Activated B cell treated with CpG ODN at 0.5 μM for 24 hours (primary cell): ENCODE measurements at places on chromosomes 16 and 17. TPM values are rescaled to one million over a fixed set of nuclear protein-coding genes. Genes with fewer than 3 reads are reported as not detected.

DNA sequence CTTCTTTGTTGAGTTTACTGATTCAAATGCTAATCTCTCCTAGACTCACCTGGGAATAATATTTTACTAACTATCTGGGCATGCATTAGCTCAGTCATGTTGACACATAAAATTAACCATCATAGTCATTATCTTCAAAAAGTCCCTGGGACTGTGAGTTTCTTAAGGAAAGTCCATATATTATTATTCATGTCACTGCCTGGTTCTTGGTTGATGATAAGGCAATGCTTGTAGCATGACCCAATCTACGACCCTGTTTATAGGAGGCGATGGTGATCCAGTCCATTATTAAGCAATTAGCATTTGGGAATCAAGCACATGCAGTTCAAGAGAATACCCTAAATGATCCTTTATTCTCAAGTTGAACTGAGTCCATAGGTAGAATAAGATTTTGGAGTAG is 54.8 kb upstream of the MPHOSPH6 start:
- no peaks in the 10 kb centered on the region for H3K36me3 ChIP-seq
- no peak overlapping the region for H3K27ac ChIP-seq
- no peak for DNase-seq
- peaks cover 10% of the 10 kb centered on the region for H3K27me3 ChIP-seq
- H3K4me3 ChIP-seq = no peak overlapping the region
- H3K4me1 ChIP-seq = no peaks in the 10 kb centered on the region

DNA sequence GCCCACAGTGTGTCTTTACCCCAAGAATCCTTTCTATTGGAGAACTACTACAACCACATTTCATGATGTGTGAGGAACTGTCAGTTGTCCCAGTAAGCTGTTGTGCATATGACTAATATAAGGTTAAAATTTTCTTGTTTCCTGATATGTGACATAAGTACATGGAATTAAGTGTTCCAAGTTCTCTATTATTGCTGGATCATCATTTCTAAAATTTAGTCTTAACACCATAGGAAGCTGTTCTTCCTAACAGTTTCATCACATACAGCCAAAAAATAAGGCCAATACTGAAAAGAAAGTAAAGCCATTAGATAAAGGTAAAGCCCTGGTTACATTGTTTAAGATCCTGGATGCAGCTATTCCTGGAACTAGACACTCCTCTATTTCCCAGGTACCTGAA is 620.9 kb upstream of the CDH8 start:
- H3K4me1 ChIP-seq = no peaks in the 10 kb centered on the region
- H3K27ac ChIP-seq = no peak overlapping the region
- H3K27me3 ChIP-seq = no peaks in the 10 kb centered on the region
- H3K4me3 ChIP-seq = no peak overlapping the region

TBC1D3 gene
- total RNA-seq = 1.8 and 4.2 TPM in 2 replicates

GRCh38 chr17:59067756-59068155 is 38.9 kb downstream of the TRIM37 start:
- no peak overlapping the region for H3K27ac ChIP-seq
- no peak overlapping the region for H3K4me3 ChIP-seq
- no peaks in the 10 kb centered on the region for H3K27me3 ChIP-seq
- no peak for DNase-seq
- H3K4me1 ChIP-seq = no peaks in the 10 kb centered on the region
- peaks cover 68% of the 10 kb centered on the region for H3K36me3 ChIP-seq

GRCh38 chr17:43846221-43846712 is 709 bp upstream of the CD300LG start:
- H3K36me3 ChIP-seq = no peaks in the 10 kb centered on the region
- no peaks in the 10 kb centered on the region for H3K4me1 ChIP-seq
- H3K4me3 ChIP-seq = no peak overlapping the region
- H3K27ac ChIP-seq = no peak overlapping the region

ASPA gene
- not detected in 2 replicates for total RNA-seq

ZACN gene
- 0.34 and 0.67 TPM in 2 replicates for total RNA-seq

- no peak overlapping the region for H3K4me3 ChIP-seq
- no peaks in the 10 kb centered on the region for H3K36me3 ChIP-seq
- no peaks in the 10 kb centered on the region for H3K4me1 ChIP-seq
- H3K27ac ChIP-seq = no peak overlapping the region
- no peaks in the 10 kb centered on the region for H3K27me3 ChIP-seq
- no peak for DNase-seq
These were observed 424.5 kb upstream of the MON1B start for GRCh38 chr16:76766538-76766937.

RNF112 gene
- 0.51 TPM in 1 of 2 replicates, not detected in the other for total RNA-seq
